Pulmonary artery endothelial cell (primary cell): ENCODE measurements at places on chromosomes 1 and 21.

- DNase-seq: no peak
Observed at GRCh38 chr21:46393451-46393940, 65.2 kb upstream of the DIP2A start.

DNA sequence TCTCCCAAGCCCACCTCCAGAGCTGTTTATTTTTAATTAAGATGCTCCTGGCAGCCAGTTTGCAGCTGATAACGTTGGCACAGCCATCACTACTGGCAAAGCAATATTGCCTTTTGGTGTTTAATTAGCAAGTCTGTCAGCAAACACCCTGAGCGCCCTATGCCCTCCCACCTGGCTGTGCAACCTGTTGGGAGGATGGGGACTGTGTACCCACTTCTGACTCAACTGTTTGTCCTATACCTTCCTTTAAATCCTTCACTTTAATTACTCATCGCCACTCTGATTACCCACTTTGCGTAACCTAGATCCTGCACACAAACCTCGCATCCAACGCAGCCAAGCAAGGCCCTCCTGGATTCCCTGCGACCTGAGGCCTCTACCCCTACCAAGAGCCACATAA is 67.1 kb downstream of the BCAR3 start:
- DNase-seq: no peak

GRCh38 chr1:56216218-56216617 is 363.1 kb downstream of the PLPP3 start:
- no peak for DNase-seq

GRCh38 chr1:241950390-241950789 is 7.2 kb upstream of the BECN2 start:
- DNase-seq: no peak

DNA sequence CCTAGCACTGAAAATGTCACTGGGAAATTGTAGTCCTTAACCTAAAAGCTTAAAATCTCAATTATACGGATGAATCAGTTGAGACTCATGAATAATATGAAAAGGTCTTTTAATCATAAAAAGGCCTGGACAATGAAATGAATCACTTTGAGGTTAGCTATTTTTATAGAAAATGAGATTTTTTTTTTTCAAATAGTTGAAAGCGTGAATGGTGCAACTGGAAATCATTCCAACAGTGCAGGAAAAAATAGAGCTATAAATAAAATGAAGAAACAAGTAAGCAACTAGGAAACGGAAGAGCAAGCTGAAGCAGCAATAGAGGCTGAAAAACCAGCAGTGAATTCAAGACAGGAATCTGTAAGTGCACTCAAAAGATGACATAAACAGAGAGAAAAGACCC is 142.9 kb downstream of the BACH1 start:
- DNase-seq: no peak

DNA sequence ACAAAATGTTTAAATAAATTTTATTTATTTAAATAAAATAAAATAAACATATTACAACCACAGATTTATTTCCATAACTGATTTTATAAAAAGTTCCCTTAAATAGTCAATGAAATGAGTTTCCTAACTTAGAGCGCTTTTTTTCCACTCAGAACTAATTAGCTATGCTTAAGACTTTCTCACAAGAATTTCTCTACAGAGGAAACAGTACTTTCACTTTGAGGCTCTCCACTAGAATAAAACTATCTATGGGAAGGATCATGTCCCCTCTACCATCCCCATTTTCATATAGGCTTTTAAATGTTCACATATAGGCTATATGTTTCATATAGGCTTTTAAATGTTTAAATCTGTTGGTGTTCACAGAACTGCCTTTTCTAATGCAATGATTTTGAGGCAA is 40.0 kb upstream of the DPH5 start:
- DNase-seq: no peak

- peak; percentile 17 for DNase-seq
Observed at GRCh38 chr1:152440635-152441471, 26.8 kb upstream of the CRNN start.

DNA sequence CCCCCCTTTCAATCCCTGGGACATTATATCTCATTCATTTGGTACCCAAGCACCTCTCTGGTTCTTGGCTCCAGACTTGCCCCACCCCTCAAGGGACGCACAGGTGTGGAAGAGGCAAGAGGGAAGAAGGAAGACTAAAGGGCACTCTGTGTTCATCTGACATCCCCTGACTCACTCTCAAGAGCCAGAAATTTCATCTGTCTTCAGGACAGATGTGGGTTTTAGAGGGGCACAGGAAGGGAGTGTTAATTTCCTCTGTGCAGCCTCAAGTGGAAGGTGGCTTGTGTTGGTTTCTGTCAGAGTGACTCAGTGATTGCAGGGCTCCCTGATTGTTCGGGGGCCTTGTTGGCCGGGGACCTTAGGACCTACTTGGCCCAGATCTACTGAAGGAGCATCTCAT is 2.4 kb downstream of the C2CD4D start:
- no peak for DNase-seq

DNA sequence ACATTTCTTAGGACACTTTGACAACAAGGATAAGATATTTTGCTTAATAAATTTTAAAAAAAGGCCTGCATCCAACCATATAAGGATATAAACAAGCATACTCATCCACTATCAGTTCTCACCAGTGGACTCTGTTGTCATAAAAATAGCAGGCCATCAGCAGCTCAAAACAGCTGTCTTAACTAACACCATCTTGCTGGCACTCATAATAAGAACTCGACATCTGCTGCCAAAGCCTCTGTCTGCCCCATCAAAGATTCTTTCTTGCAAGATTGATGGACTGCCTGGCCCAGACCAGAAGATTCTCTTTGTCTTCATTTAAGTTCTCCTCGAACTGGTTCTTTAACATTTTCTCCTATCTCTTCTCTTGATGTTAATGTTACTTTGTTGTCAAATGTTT is 10.1 kb downstream of the JMJD4 start:
- no peak for DNase-seq

GRCh38 chr1:76583875-76584477 is 283.3 kb upstream of the ST6GALNAC5 start:
- DNase-seq: no peak

DNA sequence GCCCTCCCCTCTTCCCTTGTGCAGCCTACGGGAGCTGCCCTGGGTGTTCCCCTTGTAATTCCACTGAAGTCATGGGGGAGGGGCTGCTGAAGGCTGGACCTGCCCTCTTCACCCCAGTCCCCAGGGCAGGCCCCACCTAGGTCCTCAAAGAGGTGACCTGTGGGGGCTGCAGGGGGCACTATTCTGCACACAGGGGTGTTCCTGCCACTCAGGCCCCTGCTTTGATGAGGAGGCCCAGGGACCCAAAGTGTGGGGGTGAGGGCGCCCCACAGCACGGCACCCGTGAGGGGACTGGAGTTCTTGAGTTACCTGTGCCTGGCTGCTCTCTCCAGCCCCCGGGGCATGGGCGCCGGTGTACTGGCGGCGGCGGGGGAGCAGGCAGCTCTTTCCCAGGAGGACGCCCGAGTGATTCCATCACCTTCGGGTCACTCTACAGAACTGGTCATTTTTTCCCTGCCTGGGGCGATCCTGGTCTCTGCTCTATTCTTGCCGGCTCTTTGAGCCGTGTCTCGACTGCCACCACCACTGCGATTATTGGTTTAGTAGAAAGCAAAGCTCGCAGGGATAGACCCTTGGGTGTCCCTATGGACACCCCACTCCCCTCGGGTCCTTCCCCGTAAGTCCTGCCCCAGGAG is 6.9 kb upstream of the PRDM16 start:
- DNase-seq: no peak

- DNase-seq: no peak
Observed at GRCh38 chr1:191240925-191241324, 763.3 kb upstream of the BRINP3 start.

- no peak for DNase-seq
Observed at GRCh38 chr1:240027059-240027462, 64.6 kb upstream of the FMN2 start.

- DNase-seq: no peak
Observed at GRCh38 chr1:64875606-64876005, 90.7 kb downstream of the JAK1 start.

GRCh38 chr1:81428998-81429397 is 371.7 kb upstream of the ADGRL2 start:
- no peak for DNase-seq

GRCh38 chr1:81113688-81114087 is 687.0 kb upstream of the ADGRL2 start:
- DNase-seq: no peak

- DNase-seq: no peak
Observed at GRCh38 chr1:35536556-35537162, 20.5 kb downstream of the KIAA0319L start.
